ENCODE measurements at places on chromosomes 5 and 9.
A peak's percentile ranks its signal among the peaks of the same experiment; 100 is the strongest.

- DNase-seq: no peak
Measured at GRCh38 chr5:175554296-175554695, 75.9 kb downstream of the SFXN1 start.

GRCh38 chr9:101485924-101486692 lies 47.5 kb upstream of the RNF20 start:
- DNase-seq: no peak

DNA sequence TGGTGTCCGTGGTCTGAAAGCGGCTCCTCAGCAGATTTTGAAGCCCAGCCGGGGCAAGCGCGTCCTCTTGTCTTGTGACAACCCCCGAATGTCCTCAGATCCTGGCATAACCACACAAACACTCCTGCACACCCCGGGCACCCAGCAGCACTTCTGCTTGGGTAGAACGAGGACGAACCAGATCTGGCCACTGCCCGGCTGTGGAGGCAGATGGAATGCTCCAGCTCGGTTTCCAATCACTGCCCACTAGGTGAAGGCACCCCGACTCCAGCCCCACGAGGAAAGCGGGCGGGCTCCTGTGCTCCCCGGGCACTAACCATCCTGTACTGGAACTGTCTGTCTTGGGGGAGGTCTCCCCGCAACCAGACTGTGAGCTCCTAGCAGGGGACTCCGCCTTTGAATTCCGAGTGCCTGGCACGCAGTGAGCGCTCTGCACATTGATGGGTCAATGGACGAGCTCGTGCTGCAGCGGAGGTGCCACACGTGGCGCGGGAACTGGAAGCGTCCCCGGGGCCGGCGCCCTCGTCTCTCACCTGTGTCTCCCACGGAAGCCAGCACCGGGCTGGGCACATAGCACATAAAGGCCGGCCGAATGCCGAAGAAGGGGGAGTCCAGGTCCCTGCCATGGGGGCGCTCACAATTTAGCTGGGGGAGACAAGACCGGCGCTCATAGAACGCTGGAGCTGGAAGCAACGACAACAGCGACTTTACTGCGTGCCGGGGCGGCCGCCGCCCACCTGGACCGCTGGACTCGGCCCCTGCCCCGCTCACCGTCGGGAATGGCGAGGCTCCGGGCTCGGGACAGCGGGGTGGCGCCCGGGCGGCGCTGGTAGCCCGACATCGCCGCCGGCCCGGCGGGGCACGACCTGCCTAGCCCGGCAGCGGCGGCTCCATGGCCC lies 608 bp downstream of the ENTR1 start:
- peak; percentile 78 for DNase-seq

GRCh38 chr5:31455172-31455571 lies 76.7 kb downstream of the DROSHA start:
- DNase-seq: no peak

- DNase-seq: peak; percentile 99
Measured at GRCh38 chr9:26955921-26956859, at the start of gene IFT74. TSS of gene IFT74 (plus strand) at chr9:26956412. CDS start at chr9:26961968, 5,556 bp downstream.

GRCh38 chr5:118793091-118793490 lies 195.3 kb downstream of the DTWD2 start:
- no peak for DNase-seq

Measured in activated CD4-positive, alpha-beta T cell treated with anti-CD3 and anti-CD28 coated beads, Interleukin-2, amount 10 ng/mL, durations not matched to agents 24 days and 14 days (primary cell).